ENCODE measurements at places on chromosomes 4 and X.

DNA sequence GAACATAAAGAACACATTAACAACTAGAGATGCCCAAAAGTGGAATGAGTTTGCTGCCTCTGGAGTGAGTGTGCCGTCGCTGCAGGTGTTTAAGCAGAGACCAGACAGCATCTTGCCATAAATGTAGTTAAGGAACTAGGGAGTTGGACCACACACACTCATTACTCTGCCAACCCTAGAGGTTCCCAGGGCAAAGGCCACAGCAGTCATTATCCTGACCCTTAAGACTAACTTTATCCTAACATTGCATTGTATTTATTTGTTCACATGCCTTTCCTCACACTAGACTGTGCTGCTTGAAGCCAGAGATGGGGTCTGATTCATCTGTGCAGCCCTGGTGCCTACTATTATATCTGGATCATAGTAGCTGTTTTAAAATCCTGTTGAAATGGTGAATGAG lies 16.9 kb upstream of the PLA2G12A start:
- no peak for DNase-seq

GRCh38 chrX:53412446-53412845 lies 10.0 kb downstream of the SMC1A start:
- DNase-seq: no peak

DNA sequence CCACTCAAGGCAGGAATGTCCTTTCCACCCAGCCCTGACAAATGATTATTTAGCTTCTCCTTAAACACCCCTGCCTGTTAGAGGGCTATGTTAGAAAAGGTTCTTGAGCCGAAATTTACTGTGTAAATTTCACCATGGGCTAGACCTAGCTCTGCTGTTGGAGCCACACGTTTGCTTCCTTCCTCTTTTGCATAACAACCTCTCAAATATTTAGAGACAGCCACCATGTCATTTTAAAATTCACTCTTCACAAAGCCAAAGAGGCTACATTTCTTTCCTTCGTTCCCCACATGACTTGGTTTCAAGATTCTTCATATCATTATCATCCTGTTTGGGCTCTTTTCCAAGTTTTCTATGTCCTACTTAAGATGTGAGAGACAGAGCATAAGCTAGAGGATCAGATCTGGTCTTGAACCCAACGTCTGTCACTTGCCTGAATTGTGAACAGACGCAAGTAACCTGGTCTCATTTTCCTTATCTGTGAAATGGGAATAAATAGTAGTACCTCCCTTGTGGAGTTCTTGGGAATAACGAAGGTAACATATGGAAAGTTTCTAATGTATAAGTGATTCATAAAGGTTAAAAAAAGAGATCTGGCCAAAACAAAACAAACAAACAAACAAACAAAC lies 6.7 kb downstream of the DOCK11 start:
- no peak for DNase-seq

DNA sequence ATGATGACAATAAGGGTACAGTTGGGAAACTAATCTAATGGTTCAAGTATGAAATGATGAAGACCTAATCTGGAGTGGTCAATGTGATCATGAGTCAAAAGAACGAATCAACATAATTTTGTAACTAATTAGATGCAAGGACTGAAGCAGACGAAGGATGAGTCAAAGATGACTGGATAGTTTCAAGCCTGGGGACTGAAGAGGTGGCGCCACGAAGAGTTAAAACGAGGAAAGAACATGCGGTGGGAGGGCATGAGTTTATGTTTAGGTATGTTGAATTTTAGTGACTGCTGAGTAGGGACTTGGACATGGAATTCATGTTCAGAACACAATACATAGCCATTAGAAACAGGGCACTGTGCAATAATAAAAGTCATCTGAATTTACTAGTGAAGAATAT lies 221.5 kb upstream of the FAM241A start:
- peak; percentile 48 for DNase-seq

- DNase-seq: no peak
Measured at GRCh38 chr4:21046141-21046540, 345.9 kb downstream of the PACRGL start.

All from GM04503 (cell line).